ENCODE measurements at places on chromosomes 5 and 9.

DNA sequence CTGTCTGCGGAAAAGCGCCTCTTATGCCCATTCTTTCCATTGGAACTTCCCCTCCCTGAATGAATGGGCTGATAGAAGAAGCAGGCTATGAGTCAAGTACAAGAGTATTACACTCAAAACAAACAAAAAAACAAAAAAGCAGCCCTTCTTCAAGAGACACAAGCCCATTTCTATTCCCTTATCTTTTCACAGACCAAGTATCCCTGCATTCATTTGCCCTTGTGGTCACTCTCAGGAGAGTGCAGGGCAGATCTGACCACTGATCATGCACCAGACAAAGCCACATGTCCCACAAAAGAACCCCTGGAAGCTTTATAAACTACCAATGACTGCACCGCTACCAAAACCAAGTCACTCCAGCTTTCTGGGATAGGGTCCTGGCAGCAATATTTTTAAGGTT is 262.5 kb upstream of the TAS2R1 start:
- DNase-seq, result no peak

DNA sequence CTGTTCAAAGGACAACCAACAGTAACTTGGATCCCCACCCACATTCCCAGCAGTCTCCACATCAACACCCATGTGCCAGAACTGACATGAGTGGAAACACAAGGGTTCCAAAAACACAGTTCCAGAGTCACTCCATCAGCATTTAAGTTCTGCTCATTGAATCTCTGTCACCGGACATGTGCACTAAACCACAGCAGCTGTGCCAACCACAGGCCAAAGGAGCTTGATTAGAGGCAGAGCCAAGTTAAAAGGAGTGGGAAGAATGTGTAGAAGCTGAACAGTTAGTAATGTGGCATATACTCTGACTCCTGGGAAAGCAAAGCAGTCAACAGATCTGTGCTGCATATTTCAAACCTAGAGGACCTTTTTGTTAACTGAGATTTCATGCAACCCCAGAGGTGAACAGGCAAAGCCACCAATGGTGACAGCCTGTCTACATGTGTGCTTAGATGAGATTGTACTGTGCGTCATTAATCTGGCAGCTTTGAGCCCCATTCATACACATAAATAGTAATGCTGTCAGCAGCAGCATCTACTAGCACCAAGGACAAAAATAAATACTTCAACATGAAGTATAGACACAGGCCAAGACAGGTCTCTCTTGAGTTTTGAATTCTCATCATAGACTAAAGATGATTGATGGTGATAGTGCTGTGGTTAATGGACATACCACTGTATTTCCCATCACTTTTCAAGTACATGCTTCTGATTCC is 16.4 kb upstream of the FST start:
- no peak for DNase-seq

- DNase-seq, result no peak
These were observed 101.7 kb upstream of the IFNE start for GRCh38 chr9:21583628-21584377.

- no peak for DNase-seq
These were observed 189.5 kb downstream of the ADAMTS6 start for GRCh38 chr5:65292196-65292595.

- no peak for DNase-seq
These were observed 41.9 kb downstream of the MTRR start for GRCh38 chr5:7910738-7911428.

- DNase-seq, result no peak
These were observed 1048.6 kb upstream of the SEMA6A start for GRCh38 chr5:117623042-117623805.

DNA sequence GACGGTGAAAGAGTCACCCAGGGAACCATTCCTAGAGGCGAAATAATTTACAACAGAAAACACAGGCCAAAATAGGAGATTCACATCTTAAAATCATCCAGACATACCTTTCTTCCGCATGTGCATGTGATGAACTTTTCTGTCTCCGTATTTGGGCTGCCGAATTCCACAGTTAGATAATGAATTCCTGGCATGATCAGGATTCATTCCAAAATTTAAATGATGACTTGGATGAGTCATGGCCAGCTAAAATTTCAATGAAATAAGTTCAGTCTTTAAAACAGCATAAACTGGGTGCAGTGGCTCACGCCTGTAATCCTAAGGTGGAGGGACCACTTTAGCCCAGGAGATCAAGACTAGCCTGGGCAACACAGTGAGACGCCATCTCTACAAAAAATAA is 82.7 kb downstream of the DROSHA start:
- DNase-seq, result no peak

GRCh38 chr5:154501566-154501965 is 23.5 kb upstream of the HAND1 start:
- DNase-seq, result no peak

GRCh38 chr9:21605489-21605931 is 123.4 kb upstream of the IFNE start:
- DNase-seq, result no peak

- DNase-seq, result no peak
These were observed 31.0 kb downstream of the GLDC start for GRCh38 chr9:6614489-6614888.

GRCh38 chr9:111969622-111970021 is 73.0 kb downstream of the UGCG start:
- no peak for DNase-seq

DNA sequence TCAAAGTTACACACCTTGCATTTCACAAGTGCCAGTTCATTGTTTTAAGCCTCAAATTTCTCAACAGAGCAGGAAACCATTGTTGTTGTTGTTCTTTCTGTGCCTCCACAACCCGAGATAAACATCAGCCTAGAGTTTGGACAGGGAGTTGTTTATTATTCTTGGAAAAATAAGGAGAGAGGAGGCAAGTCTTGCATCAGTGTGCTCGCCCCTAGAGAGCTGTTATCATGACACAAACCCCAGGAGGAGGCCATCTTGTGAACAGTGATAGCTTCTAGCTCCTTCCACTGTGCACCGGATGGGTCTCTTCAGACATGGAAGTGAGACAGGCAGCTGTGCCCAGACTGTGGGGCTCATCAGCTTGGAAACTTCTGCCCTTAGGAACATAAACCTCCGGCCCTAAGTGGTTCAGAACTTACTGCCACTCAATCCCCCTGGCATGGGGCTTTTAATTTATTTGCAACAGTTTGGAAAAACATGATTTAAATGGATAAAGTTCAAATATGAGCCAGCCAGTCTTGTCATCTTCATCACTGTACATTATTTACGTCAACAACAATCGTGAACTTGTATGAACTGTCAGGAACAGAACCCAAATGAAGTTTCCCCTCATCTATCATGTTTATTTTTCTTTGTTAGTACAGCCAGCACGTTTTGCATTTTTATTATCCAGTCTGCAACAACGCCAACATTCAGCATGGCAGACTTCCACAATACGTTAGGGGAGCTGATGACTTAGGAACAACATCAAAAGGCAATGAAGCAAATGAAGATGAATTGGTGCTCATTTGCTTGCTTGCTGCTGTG is 181.7 kb upstream of the S1PR3 start:
- no peak for DNase-seq

DNA sequence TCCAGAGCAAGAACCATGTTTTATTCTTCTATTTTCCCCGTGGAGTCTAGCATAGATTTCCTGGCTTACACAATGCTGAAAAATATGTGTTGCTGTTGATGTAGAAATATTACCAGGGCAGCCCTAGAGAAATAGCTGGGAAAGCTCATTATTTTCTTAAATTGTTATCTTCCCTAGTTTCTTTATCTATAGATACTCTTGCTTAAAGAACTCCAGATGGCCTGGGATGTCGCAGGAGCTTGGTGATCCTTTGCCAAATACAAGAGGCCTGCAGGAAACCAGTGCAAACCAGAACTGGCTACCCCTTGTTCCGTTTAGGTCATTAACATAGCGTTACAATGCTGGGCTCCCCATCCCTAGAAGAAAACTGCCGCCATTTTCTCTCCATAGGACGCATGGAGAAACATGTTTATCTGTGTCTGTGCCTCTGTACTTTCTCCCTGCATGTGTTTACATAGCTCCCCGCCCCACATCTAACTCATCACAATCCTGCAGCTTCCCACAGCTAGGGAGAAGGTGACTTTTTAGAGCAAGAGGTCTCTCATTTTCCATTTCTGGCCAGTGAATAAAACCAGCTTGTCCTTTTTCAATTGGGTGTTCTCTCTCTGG is 6.4 kb downstream of the PRLR start:
- DNase-seq, result no peak

DNA sequence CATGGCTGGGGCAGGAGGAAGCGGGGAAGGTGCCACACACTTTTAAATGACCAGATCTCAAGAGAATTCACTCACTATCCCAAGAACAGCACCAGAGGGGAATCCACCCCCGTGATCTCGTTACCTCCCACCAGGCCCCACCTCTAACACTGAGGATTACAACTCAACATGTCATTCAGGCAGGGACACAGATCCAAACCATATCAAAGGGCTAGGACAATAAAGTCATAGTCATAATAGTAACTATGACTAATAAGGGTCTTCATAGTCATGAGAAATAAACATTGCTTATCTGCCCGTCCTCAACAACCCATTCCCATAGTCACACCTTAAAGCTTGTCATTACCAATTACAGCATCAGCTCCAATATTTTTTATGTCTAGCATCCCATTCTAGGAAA is 65.3 kb upstream of the SMC2 start:
- DNase-seq, result no peak

- no peak for DNase-seq
These were observed 225.0 kb downstream of the MLLT3 start for GRCh38 chr9:20397348-20397747.
